ENCODE measurements at places on chromosomes 11 and 22.

DNA sequence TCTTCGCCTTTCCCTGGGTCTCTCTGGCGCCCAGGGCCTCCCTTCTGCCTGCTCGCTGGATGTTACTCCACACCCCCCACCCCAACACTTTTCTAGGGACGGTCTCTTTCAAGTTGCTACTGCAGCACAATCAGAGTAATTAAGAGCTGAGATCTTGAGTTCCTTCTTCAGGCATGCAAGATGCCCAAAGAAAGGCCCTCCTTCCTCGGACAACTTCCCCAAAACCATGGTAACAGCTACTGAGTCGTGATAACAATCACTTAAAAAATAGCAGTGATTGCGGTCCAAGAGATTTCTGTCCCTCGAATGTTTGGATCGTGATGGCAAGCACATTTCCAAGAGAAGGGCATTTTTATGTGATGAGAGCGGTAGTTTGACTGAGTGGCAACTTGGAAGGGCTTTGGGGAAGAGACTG lies 638 bp upstream of the TENM4 start:
- no peaks in the 10 kb centered on the region for H3K36me3 ChIP-seq
- DNase-seq = peak; percentile 40
- H3K27ac ChIP-seq = peak overlapping the region; percentile 87
- peak overlapping the region; percentile 78 for H3K4me3 ChIP-seq
- H3K4me1 ChIP-seq = peaks cover 39% of the 10 kb centered on the region

DNA sequence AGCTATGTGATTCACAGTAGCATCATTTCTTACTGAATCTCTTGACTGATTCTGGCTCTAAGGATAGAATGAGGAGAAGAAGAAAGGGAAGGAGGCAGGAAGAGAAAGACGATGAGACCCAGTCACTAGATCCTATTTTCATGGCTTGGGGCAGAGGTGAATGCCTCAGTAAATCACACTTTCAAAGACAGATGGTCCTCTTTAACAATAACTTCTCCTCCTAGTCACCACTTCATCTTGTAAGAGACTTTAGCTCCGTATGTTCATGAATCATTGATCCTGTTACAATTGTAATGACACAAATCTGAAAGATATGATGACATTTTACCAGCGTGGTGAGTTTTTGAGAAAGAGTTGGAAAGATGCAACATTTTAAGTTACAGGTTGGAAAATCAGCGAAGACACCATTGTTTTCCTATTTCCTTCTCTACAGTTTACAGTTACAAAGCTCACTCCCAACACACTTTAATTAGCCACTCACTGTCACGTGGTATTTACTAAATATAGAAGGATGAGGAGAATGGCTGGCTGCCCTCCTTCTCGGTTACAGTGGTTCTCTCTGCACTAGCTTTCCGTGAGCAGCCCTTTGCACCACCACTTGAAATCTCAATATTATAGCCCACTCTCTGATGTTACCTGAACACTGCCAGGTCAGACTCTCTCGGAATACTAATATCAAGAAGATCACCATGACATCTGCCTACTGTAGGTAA lies 205.8 kb downstream of the CADM1 start:
- peaks cover 20% of the 10 kb centered on the region for H3K4me1 ChIP-seq
- H3K27ac ChIP-seq = no peak overlapping the region
- no peak overlapping the region for H3K4me3 ChIP-seq

DNA sequence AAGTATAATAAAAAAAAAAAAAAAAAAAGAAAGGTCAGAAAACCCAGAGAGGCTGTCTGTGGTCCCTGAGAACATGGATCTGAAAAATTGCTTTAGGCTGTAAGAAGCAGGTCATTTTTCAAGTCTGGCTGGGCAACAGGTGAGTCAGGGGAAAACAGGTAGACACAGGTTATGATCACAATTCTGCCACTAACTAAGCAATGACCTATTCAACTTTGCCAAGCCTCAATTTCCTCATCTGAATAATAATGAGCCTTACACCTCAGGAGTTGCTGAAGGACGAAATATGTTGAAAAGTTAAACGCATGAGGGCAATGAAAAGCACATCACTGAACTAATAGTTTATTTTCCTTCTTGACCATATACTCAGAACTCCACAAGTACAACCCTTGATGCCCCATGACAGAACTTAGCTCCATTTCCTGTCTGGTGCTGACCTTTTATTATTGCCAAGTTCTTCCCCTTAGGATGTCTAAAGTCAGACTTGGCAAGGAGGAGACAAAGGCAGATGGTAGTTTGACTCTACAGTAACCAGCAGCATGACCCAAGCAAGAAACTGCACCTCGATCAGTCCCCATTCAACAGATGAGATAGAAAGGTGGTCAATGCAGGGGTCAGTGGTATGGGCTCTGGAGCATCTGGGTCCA lies 93.6 kb downstream of the SYN3 start:
- no peaks in the 10 kb centered on the region for H3K36me3 ChIP-seq
- H3K27ac ChIP-seq = no peak overlapping the region
- H3K4me1 ChIP-seq = peaks cover 19% of the 10 kb centered on the region
- H3K27me3 ChIP-seq = no peaks in the 10 kb centered on the region
- H3K4me3 ChIP-seq = no peak overlapping the region

DNA sequence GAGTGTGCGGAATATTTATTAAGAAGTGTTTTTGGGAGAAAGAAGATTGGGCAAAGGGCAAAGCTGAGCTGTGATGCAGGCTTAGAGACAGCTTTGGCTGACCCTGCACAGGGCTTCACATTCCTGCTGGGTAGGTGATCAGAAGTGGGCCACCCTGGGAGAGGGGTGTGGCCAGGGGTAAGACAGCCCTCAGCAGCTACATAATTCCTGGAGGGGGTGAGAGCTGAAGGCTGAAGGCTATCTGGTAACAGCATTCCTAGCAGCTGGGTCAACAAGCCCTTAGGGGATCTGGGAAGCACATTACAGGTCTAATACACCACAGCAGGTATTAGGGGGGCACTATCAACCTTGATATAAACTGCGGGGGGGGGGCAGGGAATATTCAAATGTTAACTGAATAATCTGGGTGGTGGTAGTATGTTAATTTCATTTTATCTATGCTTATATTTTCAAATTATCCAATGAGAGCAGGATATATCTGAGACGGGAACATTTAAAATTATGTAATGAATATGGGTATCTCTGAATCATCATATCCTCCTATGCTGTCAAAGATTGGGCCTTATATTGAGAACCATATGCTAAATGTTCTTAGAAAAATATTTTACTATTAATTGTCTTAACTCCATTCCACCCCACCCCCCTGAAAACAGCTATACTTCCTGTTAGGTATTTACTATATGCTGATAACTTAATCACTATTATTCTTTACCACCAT lies 5.9 kb downstream of the OOSP1 start:
- no peak overlapping the region for H3K4me3 ChIP-seq
- H3K27ac ChIP-seq = no peak overlapping the region
- H3K36me3 ChIP-seq = no peaks in the 10 kb centered on the region
- H3K4me1 ChIP-seq = no peaks in the 10 kb centered on the region
- H3K27me3 ChIP-seq = peaks cover 2% of the 10 kb centered on the region

DNA sequence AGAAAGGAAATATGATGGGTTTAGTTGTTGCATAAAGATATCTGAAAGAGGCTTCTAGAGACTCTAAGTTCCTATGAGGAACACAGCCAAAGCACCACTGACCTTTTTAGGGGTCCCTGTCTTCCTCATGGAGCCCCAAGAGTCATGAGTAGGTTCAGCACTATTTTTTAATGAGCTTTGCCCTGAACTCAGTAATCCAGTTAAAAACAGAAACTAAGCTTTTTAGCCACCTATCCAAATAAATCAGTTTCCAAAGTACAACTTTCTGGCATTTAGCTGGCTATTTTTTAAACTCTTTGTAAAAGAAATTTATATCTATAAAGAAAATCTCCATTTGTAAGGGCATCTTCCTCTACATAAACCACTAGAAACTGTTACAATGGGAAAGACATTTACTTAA lies 241.8 kb upstream of the UBASH3B start:
- no peak overlapping the region for H3K27ac ChIP-seq
- no peaks in the 10 kb centered on the region for H3K27me3 ChIP-seq
- DNase-seq = no peak
- peaks cover 4% of the 10 kb centered on the region for H3K36me3 ChIP-seq
- peaks cover 9% of the 10 kb centered on the region for H3K4me1 ChIP-seq

DNA sequence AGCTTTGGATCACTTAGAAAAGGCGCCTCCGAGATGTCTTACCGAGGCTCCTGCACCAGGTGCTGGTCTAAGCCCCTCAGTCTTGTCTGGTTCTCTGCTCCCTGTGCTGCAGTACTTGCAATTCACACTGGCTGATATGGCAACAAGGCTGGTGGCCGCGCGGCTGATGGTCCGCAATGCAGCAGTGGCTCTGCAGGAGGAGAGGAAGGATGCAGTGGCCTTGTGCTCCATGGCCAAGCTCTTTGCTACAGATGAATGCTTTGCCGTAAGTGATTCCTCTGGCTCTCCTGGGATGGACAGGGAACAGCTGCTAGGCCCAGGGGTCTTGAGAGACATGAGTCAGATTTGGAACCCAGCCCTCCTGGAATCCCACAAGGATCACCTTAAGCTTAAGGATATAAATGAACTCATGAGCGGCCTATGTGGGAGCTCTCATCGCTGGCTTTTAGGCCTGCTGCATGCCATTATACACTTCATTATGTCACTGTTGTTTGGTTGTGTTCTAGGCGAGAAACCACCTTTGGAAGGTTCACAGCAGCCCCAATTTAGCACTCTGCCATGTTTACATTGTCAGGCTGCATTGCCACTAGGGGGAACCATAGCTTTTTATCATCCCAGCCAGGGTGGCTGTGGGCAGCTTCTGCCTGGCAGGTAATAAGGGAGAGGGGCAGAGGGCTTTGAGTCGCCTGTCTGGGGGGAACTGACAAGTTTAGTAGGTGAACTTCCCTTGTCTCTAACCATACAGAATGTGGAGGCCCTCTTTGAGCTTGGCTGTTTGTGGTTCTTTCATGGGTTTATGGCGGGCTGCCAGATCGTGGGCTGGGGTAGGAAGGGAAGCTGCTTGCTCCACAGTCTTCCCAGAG lies 8.5 kb downstream of the ACAD8 start:
- H3K36me3 ChIP-seq = peaks cover 4% of the 10 kb centered on the region
- H3K4me3 ChIP-seq = no peak overlapping the region
- no peaks in the 10 kb centered on the region for H3K27me3 ChIP-seq
- H3K4me1 ChIP-seq = no peaks in the 10 kb centered on the region

DNA sequence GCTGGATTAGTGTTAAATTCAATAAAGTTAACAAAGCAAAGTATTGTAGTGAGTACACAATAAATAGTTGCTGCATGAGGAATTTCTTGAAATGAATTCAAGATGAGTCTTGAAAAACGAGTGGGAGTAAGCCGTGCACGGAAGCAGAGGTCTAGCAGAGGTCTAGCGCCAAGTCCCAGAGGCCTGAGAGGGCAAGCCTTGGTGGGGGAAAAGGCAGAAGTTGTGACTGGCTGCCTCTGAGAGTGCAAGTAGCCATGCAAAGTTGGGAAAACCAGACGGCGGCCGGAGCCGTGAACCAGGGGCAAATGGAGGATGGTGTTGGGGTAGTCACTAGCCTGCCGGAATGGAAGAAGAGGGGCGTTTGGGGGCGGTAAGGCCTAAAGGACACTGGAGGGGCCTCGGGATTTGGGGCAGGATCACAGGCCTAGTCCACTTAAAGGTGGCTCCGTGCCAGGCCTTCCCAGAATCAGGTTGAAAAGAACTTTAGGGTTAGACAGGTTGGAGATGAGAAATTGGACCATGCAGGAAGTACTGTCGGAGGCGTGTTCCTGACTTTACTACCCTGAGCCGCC lies 379 bp upstream of the SLC3A2 start:
- H3K36me3 ChIP-seq = peaks cover 22% of the 10 kb centered on the region
- peak overlapping the region; percentile 99 for H3K4me3 ChIP-seq
- H3K27ac ChIP-seq = peak overlapping the region; percentile 100
- no peak for DNase-seq

- H3K27ac ChIP-seq = peak overlapping the region; percentile 63
- no peak for DNase-seq
- no peaks in the 10 kb centered on the region for H3K27me3 ChIP-seq
- peaks cover 27% of the 10 kb centered on the region for H3K4me1 ChIP-seq
- no peaks in the 10 kb centered on the region for H3K36me3 ChIP-seq
These were observed 75.6 kb upstream of the APOA1 start for GRCh38 chr11:116913000-116913399.

- peaks cover 40% of the 10 kb centered on the region for H3K4me1 ChIP-seq
- no peaks in the 10 kb centered on the region for H3K36me3 ChIP-seq
- no peak overlapping the region for H3K27ac ChIP-seq
- H3K27me3 ChIP-seq = no peaks in the 10 kb centered on the region
- no peak for DNase-seq
- no peak overlapping the region for H3K4me3 ChIP-seq
These were observed 9.6 kb upstream of the SYT8 start for GRCh38 chr11:1825039-1825740.

- H3K4me3 ChIP-seq = no peak overlapping the region
- H3K27ac ChIP-seq = peak overlapping the region; percentile 25
- no peaks in the 10 kb centered on the region for H3K27me3 ChIP-seq
- H3K4me1 ChIP-seq = peaks cover 20% of the 10 kb centered on the region
- DNase-seq = peak; percentile 83
- H3K36me3 ChIP-seq = peaks cover 18% of the 10 kb centered on the region
These were observed 4.9 kb downstream of the LTO1 start for GRCh38 chr11:69670158-69670845.

- DNase-seq = no peak
- no peaks in the 10 kb centered on the region for H3K27me3 ChIP-seq
- no peaks in the 10 kb centered on the region for H3K36me3 ChIP-seq
- H3K4me3 ChIP-seq = peak overlapping the region; percentile 6
- H3K4me1 ChIP-seq = peaks cover 90% of the 10 kb centered on the region
These were observed 53.5 kb downstream of the TEAD1 start for GRCh38 chr11:12727563-12728211.

- no peak for DNase-seq
- H3K36me3 ChIP-seq = peaks cover 4% of the 10 kb centered on the region
- H3K27ac ChIP-seq = peak overlapping the region; percentile 74
- peaks cover 22% of the 10 kb centered on the region for H3K4me1 ChIP-seq
- peaks cover 16% of the 10 kb centered on the region for H3K27me3 ChIP-seq
- peak overlapping the region; percentile 80 for H3K4me3 ChIP-seq
These were observed 444 bp downstream of the CWF19L2 start for GRCh38 chr11:107457205-107457557.

DNA sequence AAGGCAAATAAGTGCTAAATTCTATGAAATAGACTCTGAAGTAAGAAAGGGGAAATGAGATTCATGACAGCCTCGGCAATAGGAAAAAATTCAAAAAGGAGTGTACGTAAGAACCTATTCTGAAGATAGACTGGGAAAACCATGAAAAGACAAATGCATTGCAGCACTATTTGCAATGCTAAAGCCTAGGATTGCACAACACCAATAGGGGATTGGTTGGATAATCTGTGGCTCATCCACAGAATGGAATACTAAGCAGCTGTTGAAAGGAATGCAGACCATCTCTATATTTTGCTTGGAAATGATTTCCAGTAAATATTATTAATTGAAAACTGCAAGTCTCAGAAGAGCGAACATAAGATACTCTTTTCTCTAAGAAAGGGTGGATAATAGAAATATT lies 91.7 kb upstream of the CLMP start:
- peaks cover 7% of the 10 kb centered on the region for H3K4me1 ChIP-seq
- H3K4me3 ChIP-seq = no peak overlapping the region
- H3K27ac ChIP-seq = no peak overlapping the region
- no peaks in the 10 kb centered on the region for H3K36me3 ChIP-seq
- H3K27me3 ChIP-seq = peaks cover 16% of the 10 kb centered on the region

- H3K27ac ChIP-seq = no peak overlapping the region
- H3K27me3 ChIP-seq = no peaks in the 10 kb centered on the region
- peaks cover 12% of the 10 kb centered on the region for H3K4me1 ChIP-seq
- no peak for DNase-seq
- peaks cover 12% of the 10 kb centered on the region for H3K36me3 ChIP-seq
These were observed 55.8 kb upstream of the TREH start for GRCh38 chr11:118735203-118735602.

- no peak overlapping the region for H3K4me3 ChIP-seq
- DNase-seq = no peak
- peaks cover 7% of the 10 kb centered on the region for H3K4me1 ChIP-seq
- no peaks in the 10 kb centered on the region for H3K27me3 ChIP-seq
- no peak overlapping the region for H3K27ac ChIP-seq
- H3K36me3 ChIP-seq = peaks cover 22% of the 10 kb centered on the region
These were observed 56.7 kb downstream of the PPP6R2 start for GRCh38 chr22:50399751-50400331.
